BJ (cell line): ENCODE measurements at places on chromosomes 16 and 17.

DNA sequence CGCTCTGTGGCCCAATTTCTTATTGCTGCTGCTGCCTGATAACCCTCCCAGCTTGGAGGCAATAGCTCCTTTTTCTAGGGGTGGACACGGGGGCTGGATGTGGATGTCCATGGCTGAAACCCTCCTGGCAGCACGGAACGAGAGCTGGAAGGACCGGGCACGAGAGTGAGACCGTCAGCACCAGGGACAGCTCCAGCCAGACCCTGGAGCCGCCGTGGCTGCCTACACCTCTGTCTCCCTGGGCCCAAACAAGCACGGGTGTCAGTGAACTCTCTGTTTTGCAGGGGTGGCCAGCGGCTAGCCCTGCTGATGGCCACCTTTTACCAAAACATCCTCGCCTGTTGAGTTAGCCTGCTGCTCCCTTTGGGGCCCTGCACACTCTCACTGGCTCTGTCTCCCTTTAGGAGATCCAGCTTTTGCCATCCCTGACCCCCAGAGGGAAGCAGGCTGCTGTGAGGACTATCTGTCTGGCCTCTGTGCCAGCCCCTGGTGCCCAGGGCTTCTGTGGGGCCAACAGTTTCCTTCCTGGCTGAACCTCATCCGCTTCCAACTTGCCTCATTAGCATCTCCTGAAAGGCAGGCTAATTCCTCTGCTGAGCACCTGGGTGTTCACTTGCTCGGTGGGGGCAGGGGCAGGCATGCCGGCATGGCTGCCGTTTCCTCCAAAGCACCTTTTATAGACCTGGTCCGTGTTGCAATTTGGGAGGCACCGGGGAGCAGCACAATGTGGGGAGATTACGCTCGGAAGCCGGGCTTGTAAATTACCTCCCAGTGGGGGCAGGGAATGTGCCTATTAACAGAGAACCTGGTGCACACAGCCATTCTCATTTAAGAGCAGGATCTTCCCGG, 118.1 kb downstream of the ENGASE start:
- DNase-seq, result no peak

- no peak for DNase-seq
Observed at GRCh38 chr16:55045329-55045728, 114.7 kb downstream of the IRX5 start.

GRCh38 chr16:21069986-21070385, 80.7 kb downstream of the DNAH3 start:
- no peak for DNase-seq

DNA sequence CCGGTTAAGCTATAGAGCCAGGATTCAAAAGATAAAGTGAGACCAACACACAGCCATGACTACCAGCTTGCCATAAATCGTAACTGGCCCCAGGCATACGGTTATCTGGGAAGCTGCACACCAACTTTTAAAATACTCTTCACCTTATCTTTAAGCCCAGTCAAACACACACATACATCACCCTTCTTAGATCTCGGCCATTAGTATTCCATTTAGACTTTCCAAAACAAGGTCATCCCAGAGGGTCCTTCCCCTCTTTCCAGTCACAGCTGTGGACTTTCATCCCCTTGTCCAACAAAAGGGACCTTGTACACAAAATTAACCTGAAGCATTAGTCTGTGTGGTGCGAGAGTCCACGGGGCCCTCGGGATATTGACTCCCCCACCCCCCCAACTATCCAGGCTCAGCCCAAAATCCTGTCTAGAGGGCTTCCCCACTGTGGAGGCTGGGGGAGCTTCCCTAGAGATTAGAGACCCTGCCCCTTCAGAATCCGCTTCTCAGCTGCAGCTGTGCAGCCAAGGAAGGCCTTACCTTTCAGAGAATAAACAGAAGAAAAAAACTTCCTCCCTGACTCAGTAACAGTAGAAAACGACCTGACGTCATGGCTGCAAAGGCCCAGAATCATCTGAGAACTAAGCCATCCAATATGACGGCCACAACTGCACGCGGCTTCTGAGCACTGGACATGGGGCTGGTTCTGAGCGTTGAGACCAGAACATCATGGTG, 9.9 kb downstream of the ZFHX3 start:
- DNase-seq, result no peak

DNA sequence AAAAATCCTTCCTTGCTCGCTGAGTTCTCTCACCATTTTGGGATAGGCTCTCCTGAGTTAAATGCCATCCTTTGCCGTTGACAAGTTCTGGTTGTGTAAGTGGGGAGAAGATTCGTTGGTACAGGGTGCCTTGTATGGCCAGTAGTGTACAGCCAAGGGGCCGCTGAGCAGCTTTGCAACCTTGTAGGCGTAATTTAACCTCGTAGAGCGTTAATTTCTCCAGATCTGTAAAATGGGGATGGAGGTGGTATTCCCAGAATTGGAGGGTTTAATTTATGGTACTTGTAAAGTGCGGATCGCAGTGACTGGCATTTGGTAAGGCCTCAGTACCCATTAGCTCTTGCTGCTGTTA, 1.4 kb downstream of the ARSG start:
- no peak for DNase-seq

DNA sequence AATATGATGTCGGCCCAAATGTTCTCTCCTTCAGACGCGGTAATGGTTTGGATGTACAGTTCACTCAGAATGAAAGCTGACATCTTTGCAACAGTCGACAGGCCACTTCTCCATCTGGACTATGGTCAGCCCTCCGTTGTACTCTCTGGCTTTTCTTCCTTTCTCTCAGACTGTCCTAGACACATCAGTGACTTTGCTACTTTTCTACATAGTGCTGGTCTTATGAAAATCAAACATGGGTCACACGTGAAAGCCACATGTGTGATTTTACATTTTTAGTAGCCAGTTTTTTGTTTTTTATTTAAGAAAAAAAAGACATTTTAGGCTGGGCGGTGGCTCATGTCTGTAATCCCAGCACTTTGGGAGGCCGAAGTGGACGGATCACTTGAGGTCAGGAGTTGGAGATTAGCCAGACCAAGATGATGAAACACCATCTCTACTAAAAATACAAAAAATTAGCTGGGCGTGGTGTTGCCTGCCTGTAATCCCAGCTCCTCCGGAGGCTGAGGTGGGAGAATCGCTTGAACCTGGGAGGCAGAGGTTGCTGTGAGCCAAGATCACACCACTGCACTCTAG, 644.1 kb downstream of the KCNJ2 start:
- no peak for DNase-seq

- DNase-seq, result no peak
Observed at GRCh38 chr17:80885947-80886582, 105.6 kb upstream of the CHMP6 start.

DNA sequence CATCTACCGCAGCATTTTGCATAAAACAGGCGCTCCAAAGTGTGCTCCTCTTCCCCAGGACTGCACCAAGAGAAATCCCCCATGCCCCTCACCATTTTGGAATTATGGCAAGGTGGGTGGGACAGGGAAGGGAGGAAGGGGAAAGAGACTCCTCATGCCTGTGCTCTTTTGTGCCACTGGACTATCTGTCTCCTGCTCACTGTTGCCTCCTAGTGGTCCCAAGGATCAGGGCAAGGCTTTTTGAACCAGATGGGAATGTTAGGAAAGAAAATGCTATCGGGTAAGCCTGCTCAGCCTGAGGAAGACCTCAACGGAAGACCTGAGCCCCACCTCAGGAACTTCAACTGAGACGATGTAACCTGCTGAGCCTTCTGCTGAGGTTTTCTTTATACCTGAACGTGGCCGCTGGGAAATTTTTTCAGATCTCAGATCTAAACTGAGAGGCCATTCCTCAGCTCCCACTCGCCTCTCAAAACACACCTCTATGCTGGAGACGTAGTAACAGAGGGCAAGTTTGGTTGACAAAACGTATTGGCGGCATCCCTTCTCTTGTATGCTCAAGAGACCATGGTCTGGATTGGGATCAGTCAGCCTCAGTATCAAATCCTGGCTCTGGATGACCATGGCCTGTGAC, 58.3 kb downstream of the SPACA3 start:
- no peak for DNase-seq

DNA sequence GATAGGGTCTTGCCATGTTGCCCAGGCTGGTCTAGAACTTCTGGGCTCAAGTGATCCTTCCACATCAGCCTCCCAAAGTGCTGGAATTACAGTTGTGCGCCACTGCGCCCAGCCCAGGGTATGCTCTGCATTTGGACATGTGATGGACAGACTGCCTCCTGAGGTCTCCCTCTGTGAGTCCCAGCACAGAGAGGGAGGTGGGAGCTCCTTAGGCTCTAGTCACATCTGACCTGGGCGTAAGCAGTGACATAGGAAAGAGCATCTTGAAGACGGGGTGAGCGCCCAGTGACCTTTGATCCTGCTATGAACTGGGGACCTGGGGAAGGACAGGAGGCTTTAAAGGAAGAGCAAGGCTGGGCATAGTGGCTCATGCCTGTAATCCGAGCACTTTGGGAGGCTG, 2.2 kb upstream of the GFAP start:
- DNase-seq, result no peak

GRCh38 chr17:57819285-57819684, 30.6 kb downstream of the MRPS23 start:
- DNase-seq, result no peak

DNA sequence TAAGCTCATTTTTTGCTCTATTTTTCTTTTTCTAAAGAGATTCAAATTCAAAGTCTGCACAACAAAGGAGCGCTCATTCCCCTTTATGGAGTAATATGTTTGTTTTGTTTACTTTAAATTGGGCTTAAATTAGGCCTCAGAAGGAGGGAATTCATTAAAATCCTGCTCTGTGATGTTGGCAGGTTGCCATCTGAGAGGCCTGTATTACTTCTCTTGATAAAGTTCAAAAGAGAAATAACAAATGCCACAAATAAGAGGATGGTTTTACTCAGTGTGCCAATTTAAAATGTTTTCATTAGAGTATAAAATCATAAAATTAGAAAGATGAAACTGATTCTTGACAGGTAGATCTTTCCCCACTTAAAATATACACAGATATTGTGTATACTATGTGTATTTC, 54.5 kb upstream of the HLF start:
- no peak for DNase-seq

- DNase-seq, result no peak
Observed at GRCh38 chr17:6894206-6894528, 62.6 kb upstream of the TEKT1 start.

GRCh38 chr17:80091376-80091775, 10.0 kb upstream of the GAA start:
- no peak for DNase-seq

DNA sequence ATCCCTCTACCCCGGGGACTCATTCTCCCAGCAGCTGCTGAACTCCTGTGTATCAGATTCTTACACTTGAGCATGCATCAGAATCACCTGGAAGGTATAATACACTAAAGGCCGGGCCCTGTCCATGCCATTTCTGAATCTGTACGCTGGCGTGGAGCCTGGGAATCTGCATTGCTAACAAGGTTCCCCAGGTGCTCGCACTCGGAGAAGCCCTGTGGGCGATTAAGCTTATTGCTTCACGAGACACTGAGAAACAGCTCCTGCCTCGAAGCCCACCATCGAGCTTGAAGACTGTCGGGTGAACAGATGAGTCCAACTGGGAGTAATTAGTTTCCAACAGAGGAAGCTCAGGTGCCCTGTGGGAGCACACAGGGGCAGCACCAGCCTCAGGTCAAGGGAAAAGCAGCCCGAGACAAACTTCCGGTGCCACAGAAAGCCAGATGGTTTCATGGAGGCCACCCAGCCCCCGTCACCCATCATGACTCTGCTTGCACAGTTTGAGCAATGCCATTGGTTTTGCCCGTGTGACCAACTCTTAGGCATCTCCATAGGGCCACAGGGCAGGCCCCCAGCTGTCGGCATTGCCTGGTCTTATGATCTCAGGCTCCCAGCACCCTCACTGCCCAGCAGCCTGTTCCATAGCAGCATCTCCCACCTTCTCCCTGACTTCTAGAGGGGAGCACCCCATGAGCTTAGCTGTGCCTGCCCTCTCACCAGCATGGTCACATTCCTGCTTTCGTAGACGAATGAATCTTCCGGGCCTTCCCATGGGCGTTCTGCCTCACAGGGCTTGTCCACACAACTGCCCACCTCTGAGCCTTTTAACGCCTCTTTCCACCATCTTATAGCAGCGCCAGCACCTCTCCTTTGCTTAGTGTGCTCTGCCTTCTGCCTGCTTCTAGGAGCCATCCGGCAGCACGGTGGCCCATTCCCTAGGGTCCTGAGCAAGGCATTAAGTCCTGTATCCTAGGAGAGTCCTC, 10.9 kb downstream of the CTRB2 start:
- no peak for DNase-seq

DNA sequence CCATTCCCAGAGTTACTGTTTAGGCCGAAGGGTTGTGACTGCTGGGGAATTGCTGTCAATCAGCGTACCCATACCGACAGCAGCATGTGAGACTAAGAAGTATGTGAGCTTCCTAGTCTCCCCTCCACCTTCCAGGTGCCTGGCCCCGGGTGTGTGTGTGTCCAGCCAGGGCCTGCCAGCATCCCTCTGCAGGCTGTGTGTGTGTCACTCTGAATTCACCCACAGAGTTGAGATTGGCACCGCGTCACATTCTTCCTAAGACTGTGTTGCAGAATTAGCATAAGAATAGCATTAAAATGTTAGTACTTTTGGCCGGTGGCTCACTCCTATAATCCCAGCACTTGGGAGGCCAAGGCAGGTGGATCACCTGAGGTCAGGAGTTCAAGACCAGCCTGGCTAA, 31.8 kb downstream of the PRMT7 start:
- no peak for DNase-seq

DNA sequence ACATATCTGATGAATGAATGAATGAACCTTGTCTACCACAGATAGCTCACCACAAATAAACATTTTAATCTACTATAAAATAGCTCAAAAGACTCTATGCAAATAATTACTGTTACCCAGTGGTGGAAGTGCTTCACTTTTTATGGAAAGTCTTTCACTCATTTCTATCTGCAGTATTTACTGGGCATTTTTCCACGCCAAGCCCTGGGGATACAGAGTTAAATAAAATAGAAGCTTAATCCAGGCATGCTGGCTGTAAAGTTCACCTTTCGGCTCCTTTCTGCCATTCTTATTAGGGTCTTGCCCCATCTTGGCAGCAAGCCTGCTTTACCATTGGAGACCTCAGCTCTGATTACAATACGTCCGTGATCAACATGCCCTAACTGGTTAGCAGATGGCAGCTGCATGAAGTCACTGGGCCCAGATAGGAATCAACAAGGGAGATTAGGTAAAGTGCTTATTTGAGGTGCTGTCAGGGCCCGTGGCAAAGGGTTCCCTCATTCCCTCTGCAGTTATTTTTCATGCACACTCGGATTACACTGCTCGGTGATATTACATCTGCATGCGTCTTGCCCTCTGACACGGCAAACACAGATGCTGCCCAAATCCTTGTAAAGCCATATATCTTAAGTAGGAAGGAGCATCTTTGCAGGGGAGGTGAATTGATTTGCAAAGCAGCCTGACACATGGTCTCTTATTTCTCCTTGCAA, 648.9 kb downstream of the WWOX start:
- DNase-seq, result no peak

- DNase-seq, result no peak
Observed at GRCh38 chr17:6120351-6120750, 50.2 kb downstream of the WSCD1 start.
